ENCODE measurements at places on chromosomes 11 and 22.

GRCh38 chr11:60951904-60952741 is at the start of gene SLC15A3:
Gene SLC15A3, minus strand, starts transcription at chr11:60952176. Its CDS starts 625 bp downstream, at chr11:60951551.
- DNase-seq = peak; percentile 20

DNA sequence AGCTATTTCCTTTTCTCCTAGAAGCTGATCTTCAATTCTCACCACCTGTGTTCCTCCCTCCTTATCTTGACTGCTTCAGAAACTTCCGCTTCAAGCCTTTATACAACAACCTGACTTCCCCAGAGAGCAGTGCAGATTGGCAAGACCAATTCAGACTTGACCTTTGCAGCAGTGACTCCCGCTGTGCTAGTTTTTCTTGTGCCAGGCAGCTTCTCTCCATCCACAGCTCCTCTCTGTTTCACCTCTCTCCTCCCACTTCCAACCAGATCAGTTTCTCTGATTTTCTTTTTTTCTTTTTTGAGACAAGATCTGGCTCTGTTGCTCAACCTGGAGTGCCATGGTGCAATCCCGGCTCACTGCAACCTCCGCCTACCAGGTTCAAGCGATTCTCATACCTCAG is 74.3 kb downstream of the GRAMD1B start:
- DNase-seq = no peak

DNA sequence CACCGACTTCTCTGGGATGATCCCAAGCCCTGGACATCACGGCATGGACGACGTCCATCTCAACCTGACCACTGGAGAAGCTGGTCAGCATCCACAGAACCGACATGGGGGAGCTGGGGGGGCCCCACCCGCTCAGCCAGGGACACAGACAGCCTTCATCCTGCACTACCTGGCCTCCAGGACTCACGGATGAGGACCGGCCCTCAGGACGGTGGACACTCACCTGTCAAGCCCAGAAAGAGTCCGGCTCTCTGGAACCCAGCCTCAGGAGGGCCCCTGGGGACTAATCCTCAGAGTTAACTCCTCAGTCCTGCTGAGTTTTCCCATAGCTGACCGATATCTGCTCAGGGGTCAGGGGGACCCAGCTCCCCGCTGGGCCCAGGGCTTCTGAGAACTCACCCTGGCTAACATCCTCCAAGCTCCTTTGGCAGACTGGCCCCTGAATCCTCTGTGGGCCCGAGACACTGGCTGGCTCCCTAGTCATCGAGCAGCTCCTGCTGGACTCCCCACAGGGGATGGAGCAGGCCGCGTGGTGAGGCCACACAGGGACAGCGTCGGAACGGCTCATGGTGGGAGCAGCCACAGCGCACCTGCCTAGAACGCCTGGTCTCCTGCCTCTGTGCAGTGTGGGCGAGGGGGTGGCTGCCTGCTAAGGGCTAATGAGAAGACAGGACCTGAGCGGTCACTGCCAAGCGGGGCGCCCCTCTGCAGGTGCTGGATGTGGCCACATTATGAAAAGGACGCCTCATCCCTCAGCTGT is 649.2 kb downstream of the BRD1 start:
- DNase-seq = no peak

DNA sequence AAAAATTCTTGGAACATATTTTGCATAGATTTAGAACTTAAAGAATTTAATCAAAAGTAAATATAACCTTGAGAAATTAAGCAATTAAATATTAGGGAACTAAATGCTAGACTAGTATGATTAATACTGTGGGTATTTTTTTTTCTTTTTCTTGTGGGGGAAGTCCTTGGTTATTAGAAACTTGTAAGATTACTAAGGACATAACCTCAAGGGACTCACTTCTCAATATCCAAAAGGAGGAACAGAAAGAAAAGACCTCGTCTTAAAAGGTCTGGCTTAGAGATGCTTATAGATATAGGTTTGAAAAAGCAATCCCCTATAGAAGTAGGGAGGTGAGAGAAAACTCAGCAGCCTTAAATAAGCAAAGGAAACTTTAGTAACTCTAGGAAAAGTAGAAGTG is 368.5 kb downstream of the INSC start:
- DNase-seq = no peak

GRCh38 chr11:26792941-26793340 is 71.1 kb upstream of the SLC5A12 start:
- no peak for DNase-seq

GRCh38 chr11:122822241-122822640 is 16.1 kb upstream of the CRTAM start:
- DNase-seq = no peak

DNA sequence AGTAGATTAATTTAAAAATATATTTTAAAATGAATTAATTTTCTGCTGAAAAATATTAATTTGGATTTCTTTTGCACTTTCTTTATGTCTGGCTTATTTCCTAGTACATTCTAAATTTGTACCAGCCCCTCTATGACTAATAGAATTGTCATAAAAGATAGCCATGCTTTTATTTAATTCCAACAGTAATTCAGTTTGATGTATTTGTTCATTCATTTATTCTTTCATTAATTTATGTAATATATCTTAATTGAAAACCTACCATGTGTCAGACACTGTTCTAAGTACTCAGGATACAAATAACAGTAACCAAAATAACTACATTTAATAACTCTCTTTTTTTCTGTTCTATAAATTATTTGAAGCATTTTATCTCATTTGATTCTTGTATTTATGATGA is 264.0 kb upstream of the CCDC179 start:
- no peak for DNase-seq

DNA sequence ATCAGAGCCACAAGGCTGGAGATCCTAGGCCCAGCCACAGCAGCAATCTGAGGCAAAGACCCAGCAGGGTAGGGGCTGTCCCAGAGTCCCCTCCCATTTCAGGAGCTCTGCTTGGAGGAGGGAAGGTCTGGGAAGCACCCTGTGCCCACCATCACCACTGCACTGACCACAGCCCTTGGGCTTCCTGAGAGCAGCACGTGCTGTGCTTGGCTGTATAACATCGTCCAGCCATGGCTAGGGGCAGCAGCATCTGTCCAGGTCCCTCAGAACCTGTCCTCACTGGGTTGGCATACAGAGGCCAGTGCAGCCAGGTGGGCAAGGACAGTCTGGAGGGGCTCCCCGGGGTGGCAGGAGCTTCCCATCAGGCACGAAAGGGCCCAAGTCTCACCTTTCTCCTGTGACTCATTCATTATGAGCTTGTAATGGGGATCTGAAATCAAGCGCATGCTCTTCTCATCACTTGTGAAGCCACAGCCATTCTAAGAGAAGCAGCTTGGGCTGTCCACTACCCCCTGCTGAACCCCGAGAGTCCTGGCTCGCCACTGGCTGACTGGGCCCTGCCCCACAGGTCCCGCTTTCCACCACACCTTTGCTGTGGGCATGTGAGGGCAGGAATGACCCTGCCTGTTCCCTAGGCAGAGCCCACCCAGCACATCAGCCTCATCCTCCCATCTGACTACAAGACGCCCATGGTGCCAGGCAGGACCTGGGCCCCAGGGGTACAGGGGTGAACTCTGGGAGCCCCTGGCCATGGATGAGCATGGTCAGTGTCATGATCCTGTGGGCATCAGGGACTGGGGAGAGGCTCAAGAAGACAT is 83.3 kb downstream of the MED15 start:
- DNase-seq = no peak

DNA sequence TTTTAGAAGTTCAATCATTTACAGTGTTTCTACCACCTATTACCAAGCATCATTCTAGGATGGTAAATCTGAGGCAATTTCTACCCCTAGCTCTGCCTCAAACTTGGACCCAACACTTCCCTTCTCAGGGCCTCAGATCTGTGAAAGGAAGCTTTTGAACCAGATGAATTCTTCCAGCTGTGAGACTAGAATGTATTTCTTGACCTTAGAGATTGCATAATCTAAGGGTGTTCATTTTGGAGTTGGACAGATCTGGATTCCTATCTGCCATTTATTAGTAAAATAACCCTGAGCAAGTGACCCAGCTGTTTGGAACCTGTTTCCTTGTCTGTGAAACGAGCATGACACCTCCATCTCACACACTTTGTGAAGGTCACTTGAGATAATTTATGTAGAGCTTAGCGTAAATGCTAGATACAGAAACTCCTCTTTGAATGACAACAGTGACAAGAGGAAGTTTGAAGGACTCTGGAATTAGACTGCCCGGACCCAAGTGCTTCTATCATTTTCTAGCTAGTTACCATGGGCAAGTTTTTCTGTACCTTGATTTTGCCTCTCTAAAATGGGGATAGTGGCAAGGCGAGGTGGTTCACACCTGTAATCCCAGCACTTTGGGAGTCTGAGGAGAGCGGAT is 3.8 kb upstream of the INTS5 start:
- no peak for DNase-seq

GRCh38 chr11:64519541-64519940 is 71.5 kb upstream of the SLC22A12 start:
- no peak for DNase-seq

DNA sequence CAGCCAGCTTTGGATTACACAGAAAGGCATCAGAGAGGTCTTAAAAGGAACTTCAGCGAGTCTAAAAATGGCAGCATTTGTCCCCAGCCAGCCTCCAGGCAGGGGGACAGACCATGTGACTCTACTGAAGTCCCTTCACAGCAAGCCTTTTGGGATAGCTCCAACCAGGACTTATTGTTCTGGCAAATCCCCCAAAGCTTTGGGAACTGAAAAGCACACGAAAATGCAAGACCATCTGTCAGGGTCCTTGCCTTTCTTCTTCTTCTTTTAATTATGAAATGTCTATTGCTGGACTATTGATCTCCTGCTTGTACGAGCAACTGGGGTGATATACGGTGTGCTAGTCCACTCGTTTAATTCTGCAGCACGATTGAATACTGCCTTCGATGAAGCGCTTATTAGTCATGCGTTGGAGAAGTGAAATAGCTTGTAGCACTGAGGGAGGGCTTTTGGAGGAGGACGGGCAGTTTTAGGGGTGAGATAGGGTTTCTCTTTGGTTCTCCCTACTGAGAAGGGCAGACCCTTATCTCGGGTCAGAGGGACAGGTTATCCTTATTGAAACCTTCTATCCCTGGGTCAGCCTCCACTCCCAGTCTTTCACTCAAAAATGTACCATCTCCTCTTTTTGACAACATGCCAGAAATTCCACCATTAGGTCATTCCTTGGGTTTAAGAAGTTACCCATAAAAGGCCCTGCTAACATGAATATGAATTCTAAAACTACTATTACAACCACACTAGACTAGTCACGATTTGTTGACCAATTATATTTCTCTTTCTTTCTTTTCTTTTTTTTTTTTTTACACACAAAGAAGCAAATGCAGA is 416.4 kb downstream of the MIAT start:
- no peak for DNase-seq
